HS-5 (cell line): ENCODE measurements at places on chromosomes 6 and 20.

GRCh38 chr20:18166950-18167349, 29.3 kb downstream of the KAT14 start:
- no peak for DNase-seq

DNA sequence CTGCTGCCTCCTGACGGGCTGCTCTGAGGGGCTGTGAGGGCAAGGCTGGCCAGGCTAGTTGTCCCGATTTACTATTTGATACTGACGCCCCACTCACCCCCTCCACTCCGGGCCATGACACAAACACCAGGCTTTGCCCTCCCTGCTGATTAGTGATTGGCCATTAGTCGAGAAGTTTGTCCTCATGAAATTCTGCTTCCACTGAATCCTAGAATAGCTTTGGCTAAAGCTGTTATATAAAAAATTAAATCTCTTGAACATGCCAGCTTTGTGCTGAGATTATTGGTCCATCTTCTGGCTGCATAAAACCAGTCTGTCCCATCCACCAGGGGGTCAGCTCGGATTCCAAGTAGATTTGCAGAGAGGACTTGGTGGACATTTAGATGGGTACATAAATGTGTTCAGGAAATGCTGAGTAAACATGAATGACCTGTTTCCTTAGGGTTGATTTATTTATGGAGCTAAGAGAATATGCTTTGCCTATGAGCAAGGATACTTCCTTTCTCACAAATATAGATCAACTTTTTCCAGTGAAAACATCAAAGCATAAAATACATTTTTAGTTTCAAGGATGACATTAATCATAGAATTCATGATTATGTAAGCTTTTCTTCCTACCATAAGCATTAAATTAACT, at the start of gene GABRR2:
Gene GABRR2, minus strand, starts transcription at position 51 of the 637 bp plus-strand sequence. CDS start 134 bp downstream, outside the sequence.
- no peak for DNase-seq

DNA sequence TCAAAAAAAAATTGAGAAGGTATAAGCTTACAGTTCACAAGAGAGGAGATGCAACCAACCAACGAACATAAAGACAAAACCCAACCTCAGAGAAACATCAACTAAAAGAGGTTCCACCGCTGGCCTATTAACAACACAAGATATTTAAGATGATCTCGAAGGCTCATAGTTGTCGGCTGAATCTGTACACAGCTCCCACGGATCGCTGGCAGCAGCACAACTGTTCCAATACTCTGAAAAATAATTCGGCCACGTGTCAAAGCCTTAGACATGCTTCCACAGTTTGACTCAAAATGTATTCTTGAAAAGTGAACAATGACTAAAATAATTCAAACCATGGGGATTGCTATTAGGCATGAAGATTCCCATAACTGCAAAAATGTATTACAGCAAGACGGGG, 13.7 kb downstream of the EXOC2 start:
- no peak for DNase-seq

- no peak for DNase-seq
These were observed 17.6 kb downstream of the BPIFB4 start for GRCh38 chr20:33097001-33097400.
